ENCODE measurements at places on chromosomes 11 and 22.

DNA sequence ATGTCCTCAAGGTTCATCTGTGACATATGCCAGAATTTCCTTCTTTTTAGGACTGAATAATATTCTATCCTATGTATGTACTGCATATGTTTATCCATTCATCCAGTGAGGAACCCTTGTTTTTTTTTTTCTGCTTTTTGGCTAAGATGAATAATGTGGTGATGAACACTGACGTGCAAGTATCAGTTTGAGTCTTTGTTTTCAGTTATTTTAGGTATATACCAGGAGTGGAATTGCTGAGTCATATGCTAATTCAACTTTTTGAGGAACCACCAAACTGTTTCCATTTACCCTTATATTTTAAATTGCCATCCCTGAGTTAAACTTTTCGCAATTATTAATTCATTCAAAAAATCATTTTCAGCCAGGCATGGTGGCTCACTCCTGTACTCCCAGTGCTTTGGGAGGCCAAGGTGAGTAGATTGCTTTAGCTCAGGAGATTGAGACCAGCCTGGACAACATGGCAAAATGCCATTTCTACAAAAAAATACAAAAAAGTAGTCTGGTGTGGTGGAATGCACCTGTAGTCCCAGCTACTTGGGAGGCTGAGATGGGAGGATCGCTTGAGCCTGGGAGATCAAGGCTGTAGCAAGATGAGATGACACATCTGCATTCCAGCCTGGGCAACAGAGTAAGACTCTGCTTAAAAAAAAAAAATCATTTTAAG lies 64.2 kb downstream of the MICAL2 start:
- DNase-seq: no peak

DNA sequence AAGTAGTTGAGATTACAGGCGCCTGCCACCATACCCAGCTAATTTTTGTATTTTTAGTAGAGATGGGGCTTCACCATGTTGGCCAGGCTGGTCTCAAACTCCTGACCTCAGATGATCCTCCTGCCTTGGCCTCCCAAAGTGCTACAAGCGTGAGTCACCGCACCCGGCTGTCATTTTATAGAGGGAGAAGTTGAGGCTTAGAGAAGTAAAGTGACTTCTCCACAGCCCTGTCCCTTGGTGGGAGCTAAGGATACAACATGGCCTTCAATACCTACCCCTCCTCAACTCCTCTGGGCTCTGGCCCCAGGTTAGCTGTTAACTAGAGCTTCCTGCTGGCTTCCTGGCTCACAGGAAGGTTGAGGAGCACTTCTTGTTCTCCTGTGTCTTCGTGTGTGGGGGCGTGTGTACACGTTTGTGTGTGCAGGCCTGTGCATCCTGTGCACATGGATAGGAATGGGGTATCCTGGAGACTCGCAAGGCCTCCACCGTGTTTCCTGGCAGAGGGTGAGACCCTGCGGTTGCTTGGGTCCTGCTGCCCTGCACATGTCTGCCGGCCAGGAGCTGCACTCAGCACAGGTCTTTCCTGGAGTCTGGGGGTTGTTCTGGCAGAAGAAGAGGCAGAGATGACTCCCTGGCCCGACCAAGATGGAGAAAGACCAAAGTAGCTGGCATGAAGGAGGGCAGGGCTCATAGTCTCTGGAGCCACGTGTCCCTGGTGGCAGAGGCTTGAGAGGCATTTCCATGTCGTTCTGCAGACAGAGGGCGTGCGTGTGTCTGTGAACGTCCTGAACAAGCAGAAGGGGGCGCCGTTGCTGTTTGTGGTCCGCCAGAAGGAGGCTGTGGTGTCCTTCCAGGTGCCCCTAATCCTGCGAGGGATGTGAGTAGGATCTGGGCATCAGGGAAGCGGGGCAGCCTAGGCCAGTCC lies 2.4 kb downstream of the SIDT2 start:
- no peak for DNase-seq

DNA sequence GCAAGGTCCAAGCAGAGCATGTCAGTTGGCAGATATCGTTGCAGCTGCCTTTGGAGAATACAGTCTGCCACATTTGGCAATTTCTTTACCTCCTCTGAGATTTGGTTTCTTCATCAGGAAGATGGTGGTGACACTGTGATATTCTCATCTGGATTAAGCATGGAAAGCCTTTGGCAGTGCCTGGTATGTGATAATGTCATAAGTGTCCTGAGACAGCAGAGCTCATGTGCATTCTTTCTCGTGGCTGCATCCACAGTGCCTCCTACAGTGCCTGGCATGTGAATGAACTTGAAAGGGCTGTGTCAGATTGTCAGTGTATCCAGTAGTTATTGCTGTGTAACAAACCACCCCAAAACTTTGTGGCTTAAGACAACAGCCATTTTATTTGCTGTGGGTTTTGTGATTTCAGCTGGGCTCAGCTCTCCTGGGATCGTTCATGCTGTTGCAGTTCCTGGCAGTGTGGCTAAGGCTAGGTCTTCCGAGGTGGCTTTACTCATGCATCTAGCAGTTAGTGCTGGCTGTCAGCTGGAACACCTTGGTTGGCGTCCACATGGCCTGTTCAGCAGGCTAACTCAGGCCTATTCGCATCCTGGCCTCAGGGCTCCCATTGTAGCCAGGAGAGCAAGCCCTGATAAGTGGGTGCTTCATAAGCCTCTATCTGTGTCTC lies 35.7 kb upstream of the MICAL2 start:
- DNase-seq: no peak

GRCh38 chr11:2168286-2169004 lies 3.2 kb downstream of the TH start:
- DNase-seq: no peak

DNA sequence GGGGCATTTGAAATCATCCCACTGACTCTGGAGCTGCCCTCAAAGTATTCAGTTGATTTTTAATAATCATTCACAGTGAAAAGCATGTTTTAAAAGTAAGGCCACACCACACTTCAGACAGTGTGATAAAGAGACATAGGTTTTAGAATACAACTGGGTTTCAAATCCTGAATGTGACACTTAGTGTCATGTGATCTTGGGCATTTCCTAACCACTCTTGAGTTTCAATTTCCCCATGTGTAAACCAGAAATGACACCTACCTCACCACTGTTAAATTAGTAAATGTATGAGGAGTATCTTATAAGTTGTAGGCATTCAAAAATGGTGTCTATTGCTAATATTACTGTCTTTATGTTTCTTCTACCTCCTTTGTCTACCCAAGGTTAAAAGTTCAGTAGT lies 5.4 kb downstream of the TMEM123 start:
- no peak for DNase-seq

- no peak for DNase-seq
Measured at GRCh38 chr22:44219101-44219870, 38.6 kb downstream of the PARVG start.

- DNase-seq: peak; percentile 32
Measured at GRCh38 chr22:29359469-29359868, 28.9 kb downstream of the AP1B1 start.

DNA sequence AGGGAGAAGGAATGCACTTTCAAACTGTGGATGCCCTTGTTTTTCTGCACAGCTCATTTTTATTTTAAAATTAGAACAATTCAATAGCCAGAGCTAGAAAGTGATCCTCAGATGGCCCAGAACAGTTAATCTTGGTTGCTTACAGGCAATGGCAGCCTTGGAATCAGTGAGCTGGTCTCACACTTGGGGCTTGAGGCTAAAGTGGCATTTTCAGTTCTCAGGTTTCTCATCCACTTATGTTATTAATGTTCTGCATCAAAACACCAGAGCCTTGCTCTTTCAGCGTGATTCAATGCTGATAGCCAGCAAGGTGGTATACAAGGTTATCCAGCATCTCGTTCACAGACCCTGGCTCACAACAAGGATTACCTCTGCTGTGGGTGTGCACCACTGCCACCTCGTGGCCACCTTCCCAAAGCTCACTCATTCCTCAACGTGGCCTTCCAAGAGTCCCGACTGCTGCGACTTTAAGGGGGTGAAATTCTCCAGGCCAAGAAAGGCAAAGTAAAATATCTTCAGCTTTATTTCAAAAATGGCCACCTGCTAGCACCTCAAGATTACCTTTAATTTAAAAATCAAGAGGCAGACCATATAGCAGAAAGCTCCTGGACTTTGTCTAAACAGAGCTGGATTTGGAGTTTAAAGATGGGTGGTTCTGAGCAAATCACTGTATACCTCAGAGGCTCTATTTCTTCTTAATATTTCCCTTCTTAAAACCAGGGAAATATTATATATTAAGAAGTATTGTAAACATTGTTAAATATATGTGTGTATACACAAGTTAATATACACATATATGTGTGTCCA lies 34.2 kb upstream of the FSHB start:
- DNase-seq: peak; percentile 12

- DNase-seq: no peak
Measured at GRCh38 chr11:61744181-61744580, 8.3 kb upstream of the MYRF start.

GRCh38 chr11:2513441-2513840 lies 68.6 kb downstream of the KCNQ1 start:
- no peak for DNase-seq

DNA sequence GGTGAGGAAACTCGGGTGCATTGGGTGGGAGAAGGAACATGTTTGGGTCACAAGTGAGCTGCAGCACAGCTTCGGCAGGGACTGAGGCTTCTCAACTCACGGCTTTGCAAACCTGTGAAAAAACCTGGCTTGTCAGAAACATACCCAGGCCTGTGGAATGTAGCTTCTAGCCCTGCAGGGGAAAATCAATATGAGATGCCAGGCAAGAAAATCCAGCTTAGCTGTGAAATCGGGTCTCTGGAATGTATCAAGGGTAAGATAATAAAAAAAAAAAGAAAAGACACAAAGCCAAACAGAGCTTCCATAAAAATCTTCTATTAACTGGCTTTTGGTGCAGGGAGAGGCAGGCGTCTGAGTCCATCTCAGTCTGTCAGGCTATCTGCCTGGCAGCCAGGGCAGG lies 28.5 kb downstream of the UQCR10 start:
- no peak for DNase-seq

GRCh38 chr11:82980292-82980691 lies 78.8 kb downstream of the DDIAS start:
- no peak for DNase-seq

GRCh38 chr11:12285106-12285505 lies 92.3 kb upstream of the PARVA start:
- no peak for DNase-seq

- DNase-seq: no peak
Measured at GRCh38 chr11:34256150-34256549, 101.7 kb downstream of the ABTB2 start.

DNA sequence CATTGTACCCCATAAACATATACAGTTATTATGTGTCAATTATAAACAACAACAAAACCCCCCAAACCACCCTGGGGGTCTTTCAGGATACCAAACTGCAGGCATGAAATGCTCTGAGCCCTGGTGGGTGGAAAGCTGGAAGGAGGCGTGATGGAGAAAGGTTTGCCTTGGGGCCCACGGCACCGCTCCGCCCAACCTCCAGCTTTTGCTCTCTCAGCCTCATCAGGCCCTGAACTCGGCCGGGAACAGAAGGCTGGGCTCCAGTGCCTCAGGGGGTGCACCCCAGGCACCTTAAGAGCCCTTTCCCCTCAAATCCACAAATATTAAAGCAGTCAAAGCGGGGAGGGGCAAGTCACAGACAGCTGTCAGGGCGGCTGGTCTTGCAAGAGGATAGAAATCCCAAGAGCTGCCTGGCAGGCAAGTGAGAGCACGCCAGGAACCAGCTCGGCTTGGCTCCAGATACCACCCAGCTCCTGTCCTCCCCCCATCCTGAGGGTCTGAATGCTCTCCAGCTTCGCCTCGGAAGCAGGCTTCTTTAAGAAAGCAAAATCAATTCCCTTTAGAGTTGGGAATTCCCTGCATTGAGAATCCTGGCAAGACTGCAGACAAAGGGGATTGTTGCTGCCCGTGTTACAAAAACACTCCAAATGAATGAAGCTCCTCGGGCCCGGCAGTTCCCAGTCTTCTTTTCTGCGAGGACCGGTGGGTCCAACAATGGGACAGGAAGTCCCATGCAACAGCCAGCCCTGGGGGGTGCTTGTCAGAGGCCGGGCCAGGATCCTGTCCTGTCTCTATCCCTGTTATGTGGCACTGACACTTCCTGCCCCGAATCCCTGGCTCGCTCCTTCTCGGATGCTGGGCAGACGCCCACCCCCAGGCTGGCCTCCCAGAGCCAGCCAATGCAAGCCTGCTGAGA lies 80.8 kb downstream of the NAT10 start:
- DNase-seq: no peak

DNA sequence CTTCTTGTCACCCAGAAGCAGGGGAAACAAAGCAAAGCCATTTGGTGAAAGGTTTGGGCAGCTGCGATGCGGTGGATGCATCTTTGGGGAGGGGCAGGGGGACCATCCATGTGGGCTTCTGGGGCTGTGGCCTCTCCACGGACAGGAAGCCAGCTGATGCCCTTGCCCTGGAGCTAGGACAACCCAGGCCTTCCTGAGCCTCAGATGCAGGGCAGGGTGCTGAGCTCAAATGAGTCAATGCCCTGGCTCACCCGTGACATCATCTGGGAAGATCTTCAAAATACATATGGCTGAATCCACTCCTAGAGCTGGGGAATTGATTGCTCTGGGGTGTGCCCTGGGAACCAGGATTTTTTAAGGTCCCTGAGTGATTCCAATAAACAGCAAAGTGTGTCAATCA lies 1418.2 kb downstream of the TBC1D22A start:
- DNase-seq: no peak

- no peak for DNase-seq
Measured at GRCh38 chr22:44330188-44330743, 17.5 kb upstream of the SHISAL1 start.

DNA sequence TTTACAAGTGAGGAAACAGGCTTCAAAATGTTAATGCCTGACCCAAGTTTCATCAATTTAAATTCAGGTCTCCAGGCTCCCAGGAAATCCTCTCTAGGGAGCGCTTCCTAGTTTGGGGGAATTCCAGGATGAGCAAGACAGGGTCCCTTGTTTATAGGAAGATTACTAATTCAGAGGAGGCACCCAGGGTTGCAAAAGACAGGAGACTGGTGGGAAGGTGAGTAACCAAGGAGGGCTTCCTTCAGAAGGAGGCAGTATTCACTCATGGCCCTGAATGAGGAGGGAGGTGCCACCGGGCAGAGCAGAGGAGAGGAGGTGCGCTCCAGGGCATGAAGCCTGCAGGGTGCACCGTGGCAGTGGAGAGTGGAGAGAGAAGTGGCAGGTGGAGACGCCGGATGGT lies 1.6 kb downstream of the TMEM132A start:
- no peak for DNase-seq

DNA sequence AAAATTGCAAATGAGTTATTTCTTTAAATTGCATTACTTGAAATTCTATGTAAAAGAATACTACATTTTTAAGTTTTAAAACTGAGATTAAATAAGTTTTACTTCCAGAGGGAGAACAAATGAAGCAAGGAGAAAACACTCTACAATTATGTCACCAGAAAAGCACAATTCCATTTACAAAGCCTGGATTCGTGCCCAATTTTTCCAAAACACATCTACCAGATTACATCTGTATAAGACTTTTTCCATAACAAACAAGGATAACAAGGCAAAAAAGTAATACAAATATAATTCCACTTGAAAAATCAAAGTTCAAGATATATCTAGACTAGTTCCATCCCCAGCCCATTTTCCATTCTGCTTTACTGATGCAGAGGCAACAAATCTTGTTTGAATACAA lies 40.5 kb downstream of the MTMR2 start:
- DNase-seq: no peak

- DNase-seq: no peak
Measured at GRCh38 chr11:803770-804598, 1.0 kb downstream of the PIDD1 start.

- no peak for DNase-seq
Measured at GRCh38 chr11:111707039-111707690, 59.0 kb downstream of the PPP2R1B start.

GRCh38 chr11:34223021-34223813 lies 117.8 kb downstream of the NAT10 start:
- no peak for DNase-seq

- no peak for DNase-seq
Measured at GRCh38 chr22:27648853-27649252, 152.7 kb downstream of the MN1 start.
